WERI-Rb-1 (cell line): ENCODE measurements at places on chromosomes 2 and 18.

DNA sequence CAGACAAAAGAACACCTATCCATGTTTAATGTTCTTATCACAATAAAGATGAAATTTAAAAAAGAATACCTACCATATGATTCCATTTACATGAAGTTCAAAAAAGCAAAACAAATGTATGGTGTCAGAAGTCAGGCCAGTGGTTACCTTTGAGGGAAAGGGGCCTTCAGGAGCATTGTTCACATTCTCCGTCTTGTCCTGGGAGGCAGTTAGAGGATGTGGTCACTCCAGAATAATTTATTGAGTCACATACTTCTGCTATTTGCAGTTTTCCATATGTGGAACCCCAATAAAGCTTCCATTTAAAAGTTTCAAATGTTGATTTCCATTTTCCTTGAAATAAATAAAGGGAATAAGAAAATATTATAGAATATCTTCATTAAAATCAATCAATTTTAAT, 41.6 kb upstream of the POU3F3 start:
- DNase-seq, result no peak

DNA sequence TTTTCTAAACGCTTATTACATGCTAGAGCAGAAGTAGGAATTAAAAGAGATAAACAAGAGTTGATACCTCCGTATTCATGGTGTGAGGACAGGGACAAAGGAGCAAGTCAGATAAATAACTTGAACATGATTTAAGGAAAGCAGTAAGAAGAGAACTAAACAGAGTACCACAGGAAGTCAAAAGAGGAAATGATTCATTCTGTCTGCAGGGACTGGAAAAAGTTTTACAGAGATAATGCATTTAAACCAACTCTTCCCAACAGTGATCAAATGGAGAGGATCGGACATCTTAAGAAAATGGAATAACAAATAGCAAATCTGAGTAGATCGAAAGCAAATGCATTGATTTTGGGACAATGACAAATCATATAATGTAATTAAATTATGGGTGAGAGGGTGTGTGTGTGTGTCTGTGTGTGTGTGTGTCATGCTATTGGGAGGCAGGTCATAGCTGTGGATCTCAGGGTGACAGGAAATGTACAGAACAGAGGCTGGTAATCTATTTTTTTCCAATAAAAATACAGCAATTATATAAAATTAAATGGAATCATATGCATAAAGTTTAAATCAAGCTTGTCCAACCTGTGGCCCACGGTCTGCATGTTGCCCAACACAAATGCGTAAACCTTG, 113.4 kb downstream of the MC4R start:
- no peak for DNase-seq

- no peak for DNase-seq
Observed at GRCh38 chr18:43933177-43933576, 655.9 kb upstream of the SYT4 start.

- DNase-seq, result no peak
Observed at GRCh38 chr18:51089691-51090090, 59.7 kb downstream of the SMAD4 start.

DNA sequence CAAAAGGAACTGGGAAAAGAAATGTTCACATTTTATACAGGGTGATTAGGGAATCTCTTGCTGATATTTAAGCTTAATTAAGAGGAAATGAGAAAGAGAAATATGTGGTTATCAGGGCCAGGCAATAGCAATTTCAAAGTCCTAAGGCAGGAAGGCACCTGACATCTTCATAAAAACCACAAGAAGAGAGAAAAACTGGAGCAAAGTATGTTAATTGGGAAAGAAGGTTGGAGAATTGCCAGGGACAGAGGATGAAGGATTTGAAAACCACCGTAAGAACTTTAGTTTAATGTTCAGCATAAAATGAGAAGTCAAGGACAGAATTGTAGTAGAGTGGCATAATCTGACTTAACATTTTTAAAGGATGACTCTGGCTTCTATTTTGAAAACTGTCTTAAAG, 691.8 kb upstream of the NRXN1 start:
- DNase-seq, result no peak

- no peak for DNase-seq
Observed at GRCh38 chr2:107263628-107264027, 377.7 kb upstream of the ST6GAL2 start.

GRCh38 chr18:10059610-10060468, 146.0 kb downstream of the VAPA start:
- no peak for DNase-seq

DNA sequence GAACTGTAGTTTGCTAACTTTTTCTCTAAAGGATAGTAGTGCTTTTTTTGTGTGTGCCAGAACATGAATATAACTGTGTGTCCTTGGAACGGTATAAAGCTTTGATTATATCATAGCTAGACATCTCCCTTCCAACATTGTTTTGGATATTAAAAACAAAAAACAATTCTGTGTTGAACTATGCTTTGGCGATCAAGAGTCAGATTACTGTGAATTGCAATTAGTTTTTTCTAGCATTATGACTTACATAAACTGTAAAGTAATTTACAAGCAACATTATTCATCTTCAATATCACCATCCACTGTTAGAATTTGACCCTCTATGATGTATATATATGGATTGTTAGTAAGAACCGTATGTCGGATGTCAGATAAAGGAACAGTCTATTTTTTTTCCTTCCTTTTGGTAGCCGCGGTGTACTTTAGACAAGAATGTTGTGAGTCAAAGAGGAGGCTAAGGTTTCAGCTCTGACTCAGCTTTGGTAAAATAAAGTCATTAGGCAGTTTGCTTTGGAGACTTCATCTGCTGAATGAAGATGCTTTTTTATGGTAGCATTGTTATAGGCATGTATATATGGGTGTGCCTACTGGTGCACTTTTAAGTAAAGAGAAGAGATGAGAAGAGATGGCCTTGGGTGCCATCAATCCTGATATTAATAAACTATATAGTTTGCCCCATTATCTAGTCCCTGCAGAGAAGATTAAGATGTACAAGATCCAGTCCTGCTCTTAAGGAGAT, 76.4 kb downstream of the LTBP1 start:
- no peak for DNase-seq

DNA sequence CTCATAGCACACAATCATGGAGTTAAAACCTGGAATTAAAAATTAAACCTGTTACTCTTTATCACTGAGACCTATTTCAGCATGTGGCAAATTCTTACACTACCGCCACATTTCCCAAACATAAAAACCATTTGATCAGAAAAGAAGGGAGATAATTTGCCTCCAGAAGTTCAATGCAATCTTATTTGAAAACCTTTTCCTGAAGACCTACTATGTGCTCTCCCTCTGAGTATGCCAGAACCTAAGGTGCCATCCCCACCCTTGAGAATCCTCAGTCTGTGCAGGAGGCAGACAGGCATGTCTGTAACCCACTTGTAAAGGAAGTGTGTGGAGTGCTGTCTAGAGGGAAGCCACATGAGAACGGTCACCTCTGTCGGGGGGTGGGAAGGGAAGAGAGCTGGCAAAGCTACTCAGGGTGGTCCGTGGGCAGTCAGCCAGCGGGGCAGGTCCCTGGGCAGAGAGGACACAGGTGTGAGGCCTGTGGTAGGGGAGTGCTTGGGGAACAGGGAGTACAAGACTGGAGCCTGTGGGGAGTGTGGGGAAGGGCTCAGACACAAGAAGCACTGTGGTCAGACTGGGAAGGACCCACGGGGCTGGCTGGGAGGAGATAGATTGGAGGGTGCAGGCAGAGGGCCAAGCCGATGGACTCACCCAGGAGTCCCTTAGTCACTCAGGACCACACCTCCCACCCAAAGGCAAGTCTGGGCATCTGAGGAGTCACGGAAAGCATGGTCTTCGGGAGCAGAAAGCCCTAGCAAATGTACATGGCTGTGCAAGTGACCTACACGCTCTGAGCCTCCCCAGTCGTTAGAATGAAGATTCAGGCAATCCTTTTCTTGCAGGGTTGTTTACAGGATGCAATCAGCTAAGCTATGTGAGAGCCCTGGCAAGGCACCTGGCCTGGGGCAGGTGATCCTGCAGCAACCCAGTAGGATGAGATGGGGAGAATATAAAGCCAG, 22.8 kb downstream of the CRACDL start:
- no peak for DNase-seq

GRCh38 chr2:71618327-71619113, 165.2 kb downstream of the DYSF start:
- DNase-seq, result no peak

GRCh38 chr2:110770959-110771431, 38.6 kb downstream of the ACOXL start:
- DNase-seq, result no peak

DNA sequence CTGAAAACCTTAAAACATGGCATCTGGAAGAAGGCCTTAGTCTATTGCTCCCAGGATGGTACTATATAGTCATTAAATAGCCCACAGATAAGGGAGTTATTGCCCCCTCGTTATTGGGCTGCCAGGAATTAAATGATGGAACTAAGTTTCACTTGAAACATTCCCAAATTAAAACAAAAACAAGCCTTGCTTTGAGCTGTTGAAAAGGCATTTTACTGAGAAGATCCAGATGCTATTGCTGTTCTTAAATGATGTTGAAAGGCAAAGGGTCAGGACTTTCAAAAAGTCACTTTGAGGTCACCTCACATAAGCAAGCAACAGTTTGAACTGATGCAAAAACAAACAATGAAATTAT, 2.0 kb upstream of the AMMECR1L start:
- DNase-seq, result no peak

DNA sequence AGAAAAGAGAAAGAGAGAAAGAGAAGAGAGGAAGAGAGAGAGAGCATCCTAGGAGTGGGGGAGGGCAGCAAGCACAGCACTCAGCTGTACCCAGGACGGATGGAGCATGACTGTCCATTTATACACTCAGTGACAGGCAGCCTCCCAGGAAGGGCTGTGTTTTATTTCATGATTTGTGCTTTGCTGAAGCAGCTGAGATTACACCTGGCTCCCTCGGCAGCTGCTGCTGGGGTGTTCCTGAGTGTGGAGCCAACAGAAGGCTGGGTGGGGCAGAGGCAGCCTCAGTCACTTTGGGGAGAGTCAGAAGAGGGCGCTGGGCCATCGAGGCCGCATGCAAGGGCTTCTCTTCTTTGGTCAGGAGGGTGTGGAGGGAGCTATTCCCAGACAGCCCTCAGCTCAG, 47.8 kb upstream of the TEX51 start:
- DNase-seq, result no peak

GRCh38 chr2:99836690-99837605, 305.4 kb downstream of the AFF3 start:
- DNase-seq, result no peak

DNA sequence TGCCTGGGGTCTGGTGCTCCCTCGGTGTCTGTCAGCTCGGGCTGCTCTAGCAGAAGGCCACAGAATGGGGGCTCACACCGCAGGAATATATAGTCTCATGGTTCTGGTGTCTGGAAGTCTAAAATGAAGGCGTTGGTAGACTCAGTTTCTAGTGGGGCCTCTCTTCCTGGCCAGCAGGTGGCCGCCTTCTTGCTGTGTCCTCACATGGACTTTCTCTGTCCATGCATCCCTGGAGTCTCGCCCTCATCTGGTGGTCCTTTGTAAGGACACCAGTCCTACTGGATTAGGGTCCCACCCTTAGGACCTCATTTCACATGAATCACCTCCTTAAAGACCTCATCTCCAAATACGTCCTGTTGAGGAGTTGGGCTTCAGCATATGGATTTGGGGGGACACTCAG, 65.7 kb downstream of the RRM2 start:
- peak; percentile 78 for DNase-seq

DNA sequence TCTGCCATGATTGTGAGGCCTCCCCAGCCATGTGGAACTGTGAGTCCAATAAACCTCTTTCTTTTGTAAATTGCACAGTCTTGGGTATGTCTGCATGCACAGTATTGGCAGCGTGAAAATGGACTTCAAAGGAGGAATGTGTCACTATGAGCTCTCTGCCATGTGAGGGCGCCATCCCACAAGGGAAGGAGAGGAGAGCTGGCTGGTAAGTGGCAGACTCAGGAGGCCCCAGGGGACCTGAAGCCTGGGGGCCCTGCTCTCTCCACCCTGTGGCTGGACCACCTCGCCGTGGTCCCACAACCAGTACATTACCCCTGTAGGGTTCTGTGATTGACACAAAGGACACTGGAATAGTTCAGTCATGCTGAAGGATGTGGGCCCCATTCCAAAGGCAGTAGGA, 122.1 kb downstream of the RPIA start:
- DNase-seq, result no peak

GRCh38 chr2:9462886-9463697, 11.3 kb upstream of the IAH1 start:
- peak; percentile 63 for DNase-seq
